Natural killer cell (primary cell): ENCODE measurements at places on chromosomes 16 and 17.
A peak's percentile ranks its signal among the peaks of the same experiment; 100 is the strongest.

DNA sequence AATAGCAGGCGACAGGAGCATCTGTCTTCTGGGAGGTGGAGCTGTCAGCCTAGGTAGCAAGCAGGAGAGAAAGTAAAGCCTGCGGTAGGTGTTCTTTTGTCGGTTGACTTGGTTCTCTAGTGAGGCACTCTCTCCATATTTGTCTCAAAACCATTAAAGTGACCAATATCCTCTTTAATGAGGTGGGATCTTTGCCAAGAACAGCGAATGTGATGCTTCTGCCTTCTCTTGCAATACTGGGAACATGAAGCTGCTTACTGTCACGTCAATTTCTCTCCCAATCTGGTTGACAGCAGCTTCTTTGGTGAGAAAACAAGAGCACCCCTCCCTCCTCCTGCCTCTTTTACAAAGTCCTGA is 176.7 kb downstream of the ABCC12 start:
- no peak for DNase-seq

DNA sequence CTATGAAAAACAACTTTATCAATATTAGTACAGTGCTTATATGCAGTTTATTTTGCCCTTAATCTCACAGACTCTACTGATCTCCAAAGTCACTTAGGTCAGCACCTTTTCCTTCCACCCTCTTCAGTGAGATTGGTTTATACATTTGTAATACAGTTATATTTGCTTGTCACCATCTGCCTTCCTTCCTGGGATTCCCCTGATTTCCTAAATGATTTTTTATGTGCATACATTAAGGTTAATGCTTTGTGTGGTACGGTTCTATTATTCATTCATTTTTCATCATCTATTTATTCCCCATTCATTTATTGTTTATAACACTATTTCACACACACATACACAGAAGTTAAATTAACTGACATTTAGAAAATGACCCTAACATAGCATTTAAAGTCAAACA is 419.8 kb upstream of the CDH11 start:
- DNase-seq: no peak

DNA sequence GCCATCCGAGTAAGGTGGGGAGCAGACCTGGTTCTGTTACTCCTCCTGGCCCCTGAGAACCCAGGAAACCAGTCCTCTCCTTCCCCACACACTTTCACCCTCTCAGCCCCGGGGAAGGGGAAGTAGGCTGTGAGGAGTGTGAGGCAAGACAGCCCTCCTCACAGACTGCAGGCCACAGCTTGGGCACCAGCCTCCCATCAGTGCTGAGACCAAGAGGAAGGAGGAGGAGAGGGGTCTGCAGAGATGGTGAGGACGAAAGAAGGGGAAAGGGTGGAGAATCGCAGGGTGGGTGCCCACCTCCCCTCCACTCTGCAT is 7.0 kb downstream of the G6PC3 start:
- no peak for DNase-seq

- peak; percentile 82 for DNase-seq
Observed at GRCh38 chr17:43720311-43721060, 38.1 kb downstream of the SOST start.

DNA sequence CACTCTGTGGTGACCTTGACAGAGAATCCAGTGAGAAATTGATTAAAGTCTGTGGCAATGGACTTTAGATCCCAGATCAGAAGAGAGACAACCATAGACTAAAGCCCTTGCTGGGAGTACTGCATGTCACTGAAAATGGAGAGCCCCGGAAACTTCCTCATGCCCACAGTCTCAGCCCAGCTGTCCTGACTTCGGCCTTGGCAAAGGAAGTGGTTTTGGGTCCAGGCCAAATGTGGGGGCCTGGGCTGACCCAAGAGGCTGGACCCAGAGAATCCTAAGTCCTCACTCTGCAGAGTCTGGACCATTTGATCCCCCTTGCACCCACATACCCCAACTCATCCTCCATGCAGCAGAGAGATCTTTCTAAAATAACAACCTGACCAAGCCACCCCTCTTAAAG is 4.7 kb upstream of the BEAN1 start:
- DNase-seq: no peak

GRCh38 chr17:80122026-80122575 is 20.7 kb downstream of the GAA start:
- no peak for DNase-seq

DNA sequence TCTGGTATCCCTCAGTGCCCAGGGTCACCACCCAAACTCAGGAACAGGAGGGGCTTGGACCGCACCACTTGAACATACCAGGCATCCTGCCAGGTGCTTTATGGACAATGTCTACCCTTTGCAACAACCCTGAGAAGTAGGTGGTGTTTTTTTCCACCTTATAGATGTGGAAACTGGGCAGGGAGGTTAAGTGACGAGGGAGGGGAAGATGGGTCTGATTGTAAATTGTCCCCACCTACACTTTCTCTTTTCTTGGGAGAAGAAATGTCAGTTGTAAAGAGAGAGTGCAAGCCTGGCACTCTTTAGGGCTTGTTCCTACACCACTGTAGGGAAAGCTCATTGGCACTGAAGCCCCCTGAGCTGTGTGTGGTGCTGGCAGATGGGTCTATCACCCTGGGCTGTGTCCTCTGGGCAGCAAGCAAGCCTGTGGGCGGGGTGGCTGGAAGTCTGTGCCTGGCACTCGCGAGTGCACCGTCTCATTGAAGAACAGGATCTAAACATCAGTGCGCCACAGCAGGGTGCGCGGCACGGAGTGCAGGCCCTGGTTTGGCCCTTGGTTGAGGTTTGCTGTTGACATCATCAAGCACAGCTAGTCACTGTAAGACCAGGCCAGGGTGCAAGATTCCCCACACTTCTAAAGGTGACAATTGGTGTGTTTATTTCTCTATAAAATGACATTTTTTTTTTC is 15.1 kb downstream of the NOD2 start:
- DNase-seq: no peak

DNA sequence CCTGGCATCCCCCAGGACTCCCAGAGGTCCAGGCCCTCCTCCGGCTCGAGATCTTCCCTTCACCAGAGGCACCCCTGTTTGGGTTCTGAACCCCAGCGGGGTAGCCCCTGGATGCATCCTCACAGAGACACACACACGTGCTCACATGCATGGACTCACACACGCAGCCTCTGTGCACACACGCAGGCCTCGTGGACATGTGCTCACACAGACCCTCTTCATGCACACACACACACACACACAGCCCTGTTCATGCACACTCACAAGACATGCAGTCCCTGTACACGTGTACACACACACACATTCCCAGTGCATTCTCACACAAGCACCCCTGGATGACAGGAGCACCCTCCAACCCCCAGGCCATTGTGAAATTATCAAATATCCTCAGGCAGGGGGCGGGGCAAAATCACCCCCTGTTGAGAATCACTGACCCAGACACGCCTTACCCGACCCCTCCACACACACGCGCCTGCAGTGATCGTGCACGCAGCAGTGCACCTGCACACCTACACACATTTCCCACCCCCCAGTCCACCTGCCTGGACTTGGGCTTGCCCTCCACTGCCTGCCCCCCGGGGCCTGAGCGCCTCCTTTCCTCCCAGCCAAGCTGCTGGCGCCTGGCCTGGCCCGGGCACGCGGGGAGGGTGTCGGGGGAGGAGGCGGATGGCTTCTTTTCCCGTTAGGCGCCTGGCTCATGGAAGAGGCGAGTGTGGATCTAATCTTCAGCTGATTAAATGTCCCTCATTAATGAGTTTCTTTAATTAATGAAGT is 62.6 kb downstream of the ENGASE start:
- DNase-seq: no peak

GRCh38 chr17:68074279-68074678 is 38.7 kb downstream of the KPNA2 start:
- DNase-seq: no peak

DNA sequence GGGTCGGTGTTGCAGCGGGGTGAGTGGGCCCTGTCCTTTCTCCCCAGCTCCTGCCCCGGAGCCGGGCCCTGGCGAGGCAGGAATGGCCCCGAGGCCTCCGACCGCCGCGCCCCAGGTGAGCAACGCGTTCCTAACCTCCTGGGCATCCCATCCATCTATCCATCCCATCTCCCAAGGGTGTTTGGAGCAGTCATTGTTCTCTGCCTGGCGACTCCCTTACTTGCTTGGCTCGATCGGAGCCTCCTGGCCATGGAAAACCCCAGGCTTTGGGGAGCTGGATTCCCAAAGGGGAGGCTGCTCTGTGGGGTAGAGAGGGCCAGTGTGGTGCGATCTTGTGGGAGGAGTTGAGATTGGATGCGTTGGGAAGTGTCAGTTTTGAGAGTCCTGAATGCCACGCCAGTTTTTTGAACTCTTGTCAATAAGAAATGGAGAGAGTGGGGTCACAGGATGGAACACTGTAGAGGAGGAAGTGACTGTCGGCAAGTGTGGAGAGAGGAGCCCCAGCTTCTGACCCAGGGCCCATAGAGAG is 684 bp downstream of the ZFP90 start:
- peak; percentile 33 for DNase-seq

DNA sequence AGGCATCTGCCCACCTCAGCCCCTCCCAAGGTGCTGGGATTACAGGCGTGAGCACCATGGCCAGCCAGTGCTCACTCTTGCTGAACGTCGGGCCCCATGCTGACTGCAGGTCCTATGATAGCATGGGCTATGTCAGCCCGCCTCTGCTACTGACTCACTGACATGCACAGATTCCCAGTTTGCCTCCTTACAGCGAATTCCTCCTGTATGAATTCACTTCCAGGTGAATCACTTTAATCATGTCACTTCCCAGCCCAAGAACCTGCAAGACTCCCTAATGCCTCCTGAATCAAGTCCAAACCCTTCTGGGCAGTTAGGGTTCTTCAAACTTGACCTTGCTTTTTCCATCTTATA is 16.1 kb upstream of the UBTF start:
- DNase-seq: no peak

- no peak for DNase-seq
Observed at GRCh38 chr17:10579270-10579669, 29.8 kb upstream of the MYH2 start.

- no peak for DNase-seq
Observed at GRCh38 chr17:77096570-77097214, 44.1 kb upstream of the SEC14L1 start.

DNA sequence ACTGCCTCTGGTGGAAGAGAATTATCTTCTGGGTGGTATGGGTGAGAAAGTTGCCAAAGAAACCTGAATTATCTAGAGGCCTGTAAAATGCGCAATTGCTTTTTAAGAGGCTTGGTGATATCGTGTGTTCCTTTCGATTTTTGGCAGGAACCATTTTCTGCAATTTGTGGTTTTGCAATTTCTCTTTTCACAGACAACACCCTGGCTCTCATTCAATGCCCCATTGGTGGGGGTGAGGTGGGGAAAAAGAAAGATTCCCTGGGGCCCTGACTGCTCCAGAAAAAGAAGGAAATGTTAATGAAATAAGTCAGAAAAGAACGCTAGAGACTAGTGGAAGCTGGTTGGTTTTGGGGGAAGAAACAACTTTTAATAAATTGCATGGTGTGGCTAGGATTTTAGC is 77.4 kb downstream of the ANKFN1 start:
- DNase-seq: no peak

- DNase-seq: no peak
Observed at GRCh38 chr17:65583921-65584603, 22.6 kb upstream of the AXIN2 start.

GRCh38 chr17:43698678-43699437 is 37.1 kb upstream of the MEOX1 start:
- no peak for DNase-seq

DNA sequence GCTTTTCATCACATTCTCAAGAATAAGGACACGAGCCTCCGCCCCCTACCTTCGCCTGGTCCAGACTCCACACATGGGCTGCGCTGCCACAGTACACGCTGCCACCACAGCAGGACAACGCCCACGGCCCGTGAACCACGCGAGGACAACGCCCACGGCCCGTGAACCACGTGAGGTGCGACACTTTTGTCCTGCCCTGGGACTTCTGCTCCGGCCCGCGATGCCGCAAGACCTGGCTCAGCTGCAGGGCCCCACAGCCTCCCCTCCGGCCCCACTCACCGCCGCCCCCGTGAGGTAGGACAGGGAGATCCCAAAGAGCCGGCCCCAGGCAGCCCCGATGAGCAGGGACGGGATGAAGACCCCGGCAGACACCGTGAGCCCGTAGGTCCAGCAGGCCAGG is 5.9 kb upstream of the CCDC154 start:
- DNase-seq: no peak

- DNase-seq: peak; percentile 29
Observed at GRCh38 chr16:74760007-74760767, 14.4 kb downstream of the FA2H start.

GRCh38 chr17:74610108-74610507 is 13.4 kb downstream of the CD300E start:
- no peak for DNase-seq

DNA sequence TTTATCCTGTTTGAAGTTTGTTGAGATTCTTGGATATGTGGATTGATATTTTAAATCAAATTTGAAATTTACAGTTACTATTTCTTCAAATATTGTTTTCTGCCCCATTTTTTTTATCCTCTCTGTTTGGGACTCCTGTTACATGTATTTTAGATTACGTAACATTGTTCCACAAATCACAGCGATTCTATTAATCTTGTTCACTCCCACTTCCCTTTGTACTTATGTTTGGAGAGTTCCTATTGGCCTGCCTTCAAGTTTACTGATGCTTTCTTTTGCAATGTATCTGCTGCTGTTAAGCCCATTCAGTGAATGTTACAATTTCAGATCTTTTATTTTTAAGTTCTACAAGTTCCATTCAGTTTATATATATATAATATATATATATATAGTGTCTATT is 288.3 kb upstream of the TNRC6C start:
- DNase-seq: no peak

DNA sequence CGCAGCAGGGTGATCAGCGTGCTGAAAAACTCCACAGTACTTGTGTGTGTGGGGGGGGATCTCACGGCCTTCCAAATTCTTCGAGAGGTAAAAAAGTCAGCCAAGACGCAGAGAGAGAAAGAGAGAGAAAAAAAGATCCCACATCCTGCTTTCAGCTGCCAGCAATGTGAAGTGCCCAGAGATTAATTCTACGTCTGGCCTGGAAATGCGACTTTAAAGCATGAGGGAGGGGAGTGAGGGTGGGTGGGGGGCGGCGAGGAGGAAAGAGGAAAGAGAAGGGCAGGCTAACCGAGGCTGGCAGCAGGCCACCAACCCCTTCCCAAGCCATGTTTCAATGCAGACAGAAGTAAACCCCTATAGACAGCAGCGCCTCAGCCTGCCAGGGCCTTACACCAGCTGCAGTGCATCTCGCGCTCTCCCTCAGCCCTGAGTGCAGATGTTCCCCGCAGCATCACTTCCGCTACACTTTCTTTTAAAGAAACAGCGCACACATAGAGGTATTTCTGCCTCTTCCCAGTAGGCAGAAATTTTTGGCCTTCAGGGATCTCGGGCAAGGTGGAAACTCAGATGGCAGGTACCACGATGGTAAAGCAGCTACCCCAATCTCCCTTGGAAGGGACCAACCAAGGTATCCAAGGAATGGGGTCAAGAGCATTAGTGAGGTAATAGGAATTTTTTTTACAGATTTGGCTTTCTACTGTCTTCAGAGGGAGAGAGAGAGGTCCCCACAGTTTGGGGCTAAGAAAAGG is 87.8 kb downstream of the SMG6 start:
- peak; percentile 89 for DNase-seq

DNA sequence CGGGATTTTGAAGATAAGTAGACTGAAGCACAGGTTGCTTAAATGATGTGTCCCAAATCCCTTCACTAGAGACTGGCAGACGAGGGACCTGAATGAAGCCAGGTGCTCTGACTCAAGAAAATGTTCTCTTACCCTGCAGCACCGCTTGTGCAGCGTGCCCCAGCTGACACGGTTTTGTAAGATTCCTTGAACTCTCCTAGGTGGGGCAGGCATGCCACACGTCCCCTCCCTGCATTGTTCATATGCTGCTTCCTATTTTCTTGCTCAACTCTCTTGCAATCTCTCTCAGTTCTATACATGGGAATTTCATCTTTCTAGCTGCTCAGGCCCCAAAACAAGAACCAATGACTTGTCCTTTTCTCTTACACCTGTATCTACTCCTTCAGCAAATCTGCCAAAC is 22.1 kb upstream of the HNF1B start:
- DNase-seq: no peak
